GM12891 (cell line): ENCODE measurements at places on chromosomes 7 and 10.

DNA sequence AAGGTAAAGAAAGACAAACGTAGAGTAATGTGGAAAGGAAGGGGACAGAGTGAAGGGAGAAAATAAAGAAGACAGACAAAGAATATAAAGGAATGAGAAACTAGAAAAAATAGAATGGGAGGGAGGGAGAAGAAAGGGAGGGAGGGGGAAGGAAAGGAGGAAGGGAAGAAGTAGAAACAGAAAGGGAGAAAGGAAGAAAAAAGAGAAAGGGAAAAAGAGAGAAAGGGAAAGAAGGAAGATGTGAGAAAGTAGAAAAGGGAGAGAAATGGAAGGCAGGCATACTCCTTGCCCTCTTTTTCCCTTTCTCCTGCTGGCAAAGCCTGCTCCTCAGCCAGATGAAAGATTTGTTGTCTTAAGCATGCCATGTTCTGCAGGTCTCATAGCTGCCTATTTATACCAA lies 1137.8 kb upstream of the C7orf33 start:
- no peak for DNase-seq

DNA sequence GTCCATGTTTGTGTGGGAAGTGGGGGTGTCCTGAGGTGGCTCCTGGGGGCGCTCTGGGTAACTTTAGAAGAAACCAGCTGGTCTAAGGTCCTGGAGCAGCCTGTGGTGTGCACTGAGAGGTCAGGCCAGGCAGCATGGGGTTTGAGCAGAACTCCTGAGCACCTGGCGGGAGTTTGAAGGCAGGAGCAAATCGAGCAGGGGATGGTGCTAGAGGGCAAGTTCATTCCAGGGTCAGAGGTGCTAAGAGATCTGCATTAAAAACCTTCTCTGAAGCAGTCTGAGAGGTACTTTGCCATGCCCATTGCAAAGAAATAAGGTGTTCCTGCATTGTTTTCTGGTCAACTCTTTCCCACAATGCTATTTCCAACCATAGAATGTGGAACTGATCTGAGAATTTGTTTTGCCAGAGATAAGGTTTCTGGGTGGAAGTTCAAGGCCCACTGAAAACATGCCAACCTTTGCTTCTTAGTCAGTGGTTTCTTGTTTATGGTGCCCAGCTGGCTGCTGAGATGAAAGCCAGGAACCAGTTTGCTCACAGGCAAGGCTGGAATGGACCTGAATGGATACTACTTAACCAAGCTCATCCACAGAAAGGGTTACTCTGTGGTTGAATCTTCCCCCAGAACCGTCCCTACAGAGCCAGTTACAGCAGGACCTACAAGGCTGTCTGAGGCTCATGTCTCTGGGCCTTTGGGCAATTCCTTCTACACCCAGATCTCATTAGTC lies 136.3 kb upstream of the TMEM72 start:
- no peak for DNase-seq

- no peak for DNase-seq
Observed at GRCh38 chr7:80146545-80147182, 12.0 kb downstream of the GNAI1 start.

DNA sequence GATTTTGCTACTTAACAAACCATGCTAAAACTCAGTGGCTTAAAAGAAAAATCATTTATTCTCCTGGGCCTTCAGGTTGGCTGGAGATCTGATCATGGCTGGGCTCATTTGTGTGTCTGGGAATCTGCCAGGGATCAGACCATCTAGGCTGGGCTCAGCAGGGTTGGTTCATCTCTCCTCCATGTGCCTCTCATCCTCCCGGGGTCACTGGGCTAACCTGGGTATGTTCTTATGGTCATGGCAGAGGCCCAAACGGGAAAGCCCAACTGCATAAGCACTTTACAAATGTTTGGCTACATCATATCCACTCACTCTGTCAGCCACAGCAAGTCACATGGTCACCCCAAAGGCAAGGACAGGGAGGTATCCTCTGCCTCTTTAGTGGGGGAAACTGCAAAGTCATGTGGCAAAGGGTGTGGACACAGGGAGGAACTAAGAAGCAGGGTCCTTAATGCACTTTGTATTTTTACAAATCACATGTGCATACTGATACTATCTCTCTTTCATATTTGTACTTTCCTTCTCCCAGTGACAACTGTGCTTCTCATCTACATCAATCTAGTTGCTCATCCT lies 231.4 kb downstream of the BUB3 start:
- DNase-seq: no peak

GRCh38 chr10:52706332-52707070 lies 66.1 kb downstream of the MBL2 start:
- DNase-seq: no peak

DNA sequence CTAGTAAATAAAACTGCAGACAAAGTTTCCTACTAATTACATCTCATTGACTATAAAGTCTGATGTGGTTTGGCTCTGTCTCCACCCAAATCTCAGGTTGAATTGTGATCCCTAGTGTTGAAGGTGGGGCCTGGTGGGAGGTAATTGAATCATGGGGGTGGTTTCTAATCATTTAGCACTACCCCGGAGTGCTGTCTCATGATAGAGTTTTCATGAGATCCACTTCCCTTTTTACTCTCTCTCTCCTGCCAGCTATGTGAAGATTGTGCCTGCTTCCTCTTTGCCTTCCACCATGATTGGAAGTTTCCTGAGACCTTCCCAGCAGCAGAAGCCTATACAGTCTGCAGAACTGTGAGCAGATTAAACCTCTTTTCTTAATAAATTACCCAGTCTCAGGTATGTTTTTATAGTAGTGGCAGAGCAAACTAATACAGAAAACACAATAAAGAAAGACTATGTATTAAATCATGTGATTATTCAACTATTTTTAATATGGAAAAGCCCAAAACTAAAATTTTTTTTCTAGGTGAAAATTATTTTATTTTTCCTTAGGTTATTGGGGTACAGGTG lies 232.1 kb downstream of the FZD1 start:
- no peak for DNase-seq

- DNase-seq: no peak
Observed at GRCh38 chr7:151062399-151063211, 3.2 kb downstream of the SLC4A2 start.

GRCh38 chr7:116797612-116798011 lies 64.8 kb upstream of the CAPZA2 start:
- no peak for DNase-seq

DNA sequence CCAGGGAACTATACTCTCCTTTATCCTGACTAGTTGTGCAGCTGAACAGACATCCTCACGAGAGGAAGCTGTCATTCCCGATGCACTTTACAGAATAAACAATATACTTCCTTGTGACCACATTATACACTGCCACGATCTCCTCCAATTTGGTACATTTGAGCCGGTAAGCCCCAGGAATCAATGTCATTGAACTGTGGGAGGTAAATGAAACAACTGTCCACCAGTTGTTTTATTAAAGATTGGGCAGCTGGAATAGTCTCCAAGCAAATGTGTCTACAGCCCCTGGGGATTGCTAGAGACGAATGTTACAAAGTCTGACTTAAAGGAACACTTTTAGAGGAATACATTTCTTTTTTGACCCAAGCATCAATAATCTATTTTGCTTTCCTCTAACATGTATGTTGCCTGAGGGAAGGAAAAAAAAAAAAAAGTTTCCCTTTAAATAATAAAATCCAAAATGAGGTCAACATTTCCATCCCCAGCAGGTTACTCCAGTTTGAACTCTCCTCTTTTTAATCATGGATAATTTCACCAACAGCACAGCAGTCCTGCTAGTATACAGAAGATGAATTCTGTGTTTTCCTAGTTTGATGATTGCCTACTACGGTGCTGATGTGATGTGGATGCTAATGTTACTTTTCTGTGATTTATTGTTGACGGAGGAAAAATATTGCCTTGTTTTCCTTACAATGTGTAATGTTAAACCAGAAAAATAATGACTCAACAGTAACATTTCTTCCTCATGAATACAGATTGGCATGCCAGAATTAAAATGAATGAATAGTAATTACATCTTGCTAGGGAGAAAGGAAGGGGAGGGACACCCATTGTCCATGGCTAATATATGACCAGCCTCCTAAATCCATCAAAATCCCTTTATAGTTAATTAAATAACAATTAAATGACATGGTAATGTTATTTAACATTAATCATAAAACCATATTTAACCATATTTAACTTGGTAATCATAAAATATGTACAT lies 360.9 kb downstream of the NEBL start:
- no peak for DNase-seq

DNA sequence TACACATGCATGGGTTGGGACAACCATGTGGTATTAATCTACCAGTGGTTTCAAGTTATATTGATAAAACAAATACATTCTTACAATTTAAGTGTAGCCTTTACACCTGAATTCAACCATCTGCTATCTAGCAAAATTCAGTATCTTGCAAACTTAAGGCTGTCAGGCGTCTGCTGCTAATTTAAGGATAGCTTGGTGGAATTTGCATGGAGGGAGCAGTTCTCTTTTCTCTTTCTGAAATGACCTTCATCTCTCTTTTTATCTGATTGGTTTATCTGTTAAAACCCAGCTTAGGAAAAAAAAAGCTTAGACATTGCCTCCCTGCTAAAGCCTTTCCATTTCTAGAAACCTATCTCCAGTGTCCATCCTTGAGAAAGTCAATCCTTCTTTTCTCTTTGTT lies 102.3 kb downstream of the ZEB1 start:
- no peak for DNase-seq

DNA sequence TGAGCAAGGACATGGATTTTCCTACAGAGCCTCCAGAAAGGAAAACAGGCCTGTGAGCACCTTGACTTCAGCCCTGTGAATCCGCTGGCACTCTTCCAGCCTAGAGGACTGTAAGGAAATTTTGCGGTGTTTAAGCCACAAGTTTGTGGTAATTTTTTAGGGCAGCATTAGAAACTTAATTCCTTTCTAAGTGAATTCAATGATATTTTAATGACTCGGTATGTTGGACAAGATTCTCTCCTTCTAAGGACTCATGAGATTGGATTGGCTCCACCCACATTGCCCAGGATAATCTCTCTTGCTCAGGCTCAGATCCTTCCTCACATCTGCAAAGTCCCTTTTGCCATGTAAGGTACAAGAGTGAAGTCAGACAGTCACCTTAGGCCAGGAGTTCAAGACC lies 4.5 kb downstream of the LYZL2 start:
- no peak for DNase-seq

- no peak for DNase-seq
Observed at GRCh38 chr7:41039981-41040380, 662.9 kb downstream of the INHBA start.

DNA sequence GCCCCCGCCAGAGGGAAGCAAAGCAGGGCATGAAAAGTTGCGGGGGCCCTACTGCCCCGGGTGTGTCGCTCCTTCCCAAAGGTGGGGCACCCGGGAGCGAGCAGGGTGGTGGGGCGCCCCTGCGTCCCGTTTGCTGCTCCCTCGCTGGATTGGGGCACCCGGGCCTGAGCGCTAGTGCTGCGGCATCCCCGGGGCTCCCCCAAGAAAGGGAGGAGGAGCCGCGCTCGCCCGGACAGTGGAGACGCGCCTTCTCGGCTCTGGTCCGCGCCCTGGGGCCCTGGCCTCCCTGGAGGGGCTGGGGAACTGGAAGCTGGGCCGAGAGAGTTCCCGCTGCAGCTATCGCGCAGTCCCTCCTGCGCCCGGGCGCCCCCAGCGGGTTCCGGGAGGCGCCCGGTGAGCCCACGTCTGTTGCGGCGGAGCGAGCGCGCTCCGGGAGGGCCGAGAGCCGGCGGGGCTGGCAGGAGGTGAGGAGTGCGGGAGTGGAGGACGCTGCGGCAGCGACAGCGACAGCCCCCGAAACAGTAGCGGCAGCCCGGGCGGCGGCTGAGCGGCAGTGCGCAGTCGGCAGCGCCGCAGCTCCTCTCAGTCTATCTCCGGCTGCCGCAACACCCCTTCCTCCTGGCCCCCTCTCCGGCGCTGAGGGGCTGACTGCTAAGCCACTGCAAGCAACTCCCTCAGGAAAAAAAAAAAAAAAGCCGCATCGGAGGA lies 504 bp upstream of the BMPER start:
- peak; percentile 27 for DNase-seq

DNA sequence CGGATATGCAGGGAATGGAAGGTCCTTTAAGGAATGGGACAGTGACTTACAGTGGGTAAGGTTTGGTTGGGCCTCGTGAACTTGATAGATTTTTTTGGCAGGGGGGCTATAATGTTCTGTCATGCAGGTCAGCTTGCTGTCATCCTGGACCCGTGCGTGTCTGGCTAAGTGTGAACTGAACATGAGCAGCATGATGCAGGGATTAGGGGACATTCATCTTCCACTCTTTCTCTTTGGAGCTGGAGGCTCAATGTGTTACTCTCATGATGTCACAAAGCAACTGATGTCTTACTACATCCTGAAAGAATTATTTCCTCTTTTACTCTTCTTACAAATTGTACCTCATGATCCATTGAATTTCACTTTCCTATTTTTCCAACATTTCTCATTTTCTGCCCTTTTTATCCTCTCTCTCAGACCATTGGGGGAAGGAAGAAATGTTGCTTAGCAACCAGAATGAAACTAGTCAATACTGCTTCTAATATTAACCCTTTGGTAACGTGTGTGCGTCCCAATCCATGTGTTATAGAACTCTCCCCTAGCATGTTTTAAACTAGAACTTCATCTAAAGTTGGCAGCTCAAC lies 549.1 kb downstream of the LRMDA start:
- DNase-seq: no peak

GRCh38 chr7:128435327-128435686 lies 20.4 kb upstream of the HILPDA start:
- DNase-seq: no peak

DNA sequence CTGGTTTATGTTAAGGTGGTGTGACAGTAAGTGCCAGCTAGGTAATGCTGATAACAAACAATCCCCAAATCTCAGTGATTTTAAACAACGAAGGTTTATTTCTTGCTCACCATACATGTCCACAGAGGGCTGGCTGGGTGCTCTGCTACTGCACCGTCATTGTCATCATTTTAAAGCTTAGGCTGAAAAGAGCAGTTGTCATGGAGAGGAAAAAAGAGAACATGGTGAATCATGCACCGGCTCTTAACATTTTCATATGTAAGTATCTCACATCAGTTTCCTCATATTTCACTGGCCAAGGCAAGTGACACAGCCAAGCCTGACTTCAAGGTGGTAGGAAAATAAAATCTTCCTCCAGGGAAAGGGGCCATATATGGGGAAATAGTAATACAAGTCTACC lies 746.9 kb downstream of the SORCS3 start:
- no peak for DNase-seq
